ENCODE measurements at places on chromosomes 3 and 15.
A peak's percentile ranks its signal among the peaks of the same experiment; 100 is the strongest.

- no peak for DNase-seq
Observed at GRCh38 chr3:41092844-41093243, 106.5 kb upstream of the CTNNB1 start.

- DNase-seq = no peak
Observed at GRCh38 chr3:46913644-46914043, 36.1 kb downstream of the PTH1R start.

- DNase-seq = no peak
Observed at GRCh38 chr3:151548195-151548594, 87.3 kb upstream of the IGSF10 start.

- DNase-seq = no peak
Observed at GRCh38 chr3:193040836-193041672, 123.4 kb upstream of the MB21D2 start.

- DNase-seq = no peak
Observed at GRCh38 chr15:29590701-29591100, 231.6 kb downstream of the TJP1 start.

DNA sequence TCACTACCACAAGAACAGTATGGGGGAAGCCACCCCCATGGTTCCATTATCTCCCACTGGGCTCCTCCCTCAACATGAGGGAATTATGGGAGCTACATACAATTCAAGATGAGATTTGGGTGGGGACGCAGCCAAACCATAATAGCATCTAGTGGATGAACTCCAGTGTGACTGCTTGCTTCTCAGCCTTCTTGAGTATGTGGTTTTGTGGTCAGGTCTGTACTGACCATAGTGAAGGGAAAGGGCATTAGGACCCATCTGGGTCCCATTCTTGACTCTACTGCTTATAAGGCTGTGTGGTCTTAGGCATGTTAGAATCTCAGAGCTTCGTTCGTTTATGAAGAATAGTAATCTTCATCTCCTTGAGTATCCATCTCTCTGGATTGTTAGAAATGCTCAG is 81.4 kb downstream of the CGNL1 start:
- DNase-seq = no peak

DNA sequence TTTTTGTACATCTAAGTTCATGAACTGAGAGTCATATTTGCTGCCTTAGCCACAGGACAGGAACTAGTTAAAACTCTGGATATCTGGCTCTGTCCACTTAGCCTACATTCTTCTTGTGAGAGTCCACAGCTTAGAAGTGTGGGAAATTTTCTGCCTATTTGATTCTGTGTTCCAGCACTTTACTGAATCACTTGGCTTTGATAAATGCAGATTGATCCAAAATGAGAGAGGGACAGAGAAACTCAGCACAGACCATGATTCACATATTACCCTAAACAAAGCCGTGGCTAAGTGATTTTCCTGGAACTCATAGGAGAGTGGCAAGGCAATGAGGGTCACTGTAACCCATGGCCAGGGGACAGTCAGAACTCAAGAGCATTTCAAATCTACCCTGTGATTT is 87.5 kb upstream of the CADPS start:
- DNase-seq = no peak

- DNase-seq = no peak
Observed at GRCh38 chr3:193598202-193598601, 5.2 kb downstream of the OPA1 start.

GRCh38 chr15:100111125-100112060 is 230.4 kb downstream of the ADAMTS17 start:
- DNase-seq = peak; percentile 12

- DNase-seq = no peak
Observed at GRCh38 chr3:129644836-129645235, 38.4 kb upstream of the PLXND1 start.

GRCh38 chr3:86733257-86733656 is 257.7 kb downstream of the VGLL3 start:
- DNase-seq = no peak

GRCh38 chr3:162597226-162597625 is 1100.6 kb downstream of the OTOL1 start:
- DNase-seq = no peak

DNA sequence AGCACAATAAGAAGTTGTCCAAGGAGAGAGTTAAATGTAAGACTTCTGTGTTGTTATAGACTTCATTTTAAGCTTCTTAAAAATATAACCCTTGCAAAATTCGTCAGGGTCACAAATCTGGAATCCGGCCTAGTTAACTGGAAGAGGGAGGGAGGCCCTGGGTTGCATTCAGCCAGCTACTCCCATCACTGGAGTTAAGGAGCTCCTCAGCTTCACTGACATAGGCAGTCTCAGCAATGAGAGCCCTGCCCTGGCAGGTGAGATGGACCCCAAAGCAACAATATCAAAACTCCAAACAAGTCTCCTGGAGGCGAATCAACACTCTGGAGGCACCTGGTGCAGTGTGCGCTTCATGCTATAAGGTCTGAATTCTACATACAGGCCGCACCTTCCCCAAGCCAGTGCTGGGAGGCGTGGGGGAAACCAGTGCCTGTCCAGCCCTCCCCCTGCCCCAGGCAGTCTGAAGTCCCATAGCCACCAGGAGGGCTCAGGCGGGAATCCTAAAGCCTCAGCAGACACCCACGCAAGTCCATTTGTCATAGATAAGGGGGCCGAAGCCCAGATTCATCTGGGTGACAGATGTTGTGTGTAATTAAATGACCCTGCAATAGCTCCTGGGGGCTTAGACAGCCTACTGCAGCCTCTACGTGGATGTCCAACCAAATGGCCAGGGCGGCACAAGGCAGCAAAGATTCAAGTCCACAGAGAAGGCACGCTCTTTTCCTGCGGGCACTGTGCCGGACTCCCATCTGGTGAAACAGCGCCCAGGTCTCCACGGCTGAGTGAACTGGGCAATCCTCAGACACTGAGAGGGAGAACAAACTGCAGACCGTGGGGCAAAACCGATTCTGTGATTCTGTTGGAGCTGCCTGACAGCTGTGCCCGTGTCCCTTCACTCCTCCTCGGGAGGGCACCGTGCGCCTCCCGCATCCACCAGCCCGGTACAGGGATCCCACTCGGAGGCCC is 64.9 kb downstream of the ATP10A start:
- no peak for DNase-seq

DNA sequence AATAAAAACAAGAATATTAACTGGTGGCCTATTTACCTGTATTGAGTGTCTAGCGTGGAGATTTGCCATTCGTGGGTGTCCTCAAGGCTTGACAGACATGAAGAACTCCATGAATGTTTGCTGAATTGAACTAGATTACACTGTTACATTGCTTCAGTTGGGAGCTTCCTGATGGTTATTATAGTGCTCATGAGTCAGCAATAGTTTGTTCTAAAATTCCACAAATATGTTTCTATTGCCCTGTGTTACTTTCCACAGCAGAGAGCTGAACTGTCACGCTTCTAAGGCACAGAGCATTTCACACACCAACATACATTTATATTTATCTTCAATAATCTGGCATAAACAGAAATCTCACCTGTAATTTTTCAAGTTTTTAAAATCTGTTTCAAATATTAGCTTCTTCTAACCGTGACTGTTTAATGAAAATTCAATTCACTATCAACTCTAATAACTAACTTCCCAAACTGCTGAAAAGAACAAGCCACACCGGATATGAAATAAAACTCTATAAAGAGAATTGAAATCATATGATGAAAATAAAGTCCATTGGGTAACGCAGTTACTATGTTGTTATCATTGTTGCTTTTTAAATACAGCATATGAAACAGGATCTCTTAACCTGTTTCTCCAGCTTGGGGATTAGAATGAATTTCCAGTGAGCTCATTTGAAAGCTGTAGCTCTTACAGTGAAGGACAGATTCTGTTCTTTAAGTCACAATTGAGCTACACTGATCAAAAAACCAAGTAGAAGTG is 61.2 kb upstream of the MCF2L2 start:
- DNase-seq = no peak

GRCh38 chr15:43968551-43968950 is 141.7 kb downstream of the WDR76 start:
- no peak for DNase-seq

DNA sequence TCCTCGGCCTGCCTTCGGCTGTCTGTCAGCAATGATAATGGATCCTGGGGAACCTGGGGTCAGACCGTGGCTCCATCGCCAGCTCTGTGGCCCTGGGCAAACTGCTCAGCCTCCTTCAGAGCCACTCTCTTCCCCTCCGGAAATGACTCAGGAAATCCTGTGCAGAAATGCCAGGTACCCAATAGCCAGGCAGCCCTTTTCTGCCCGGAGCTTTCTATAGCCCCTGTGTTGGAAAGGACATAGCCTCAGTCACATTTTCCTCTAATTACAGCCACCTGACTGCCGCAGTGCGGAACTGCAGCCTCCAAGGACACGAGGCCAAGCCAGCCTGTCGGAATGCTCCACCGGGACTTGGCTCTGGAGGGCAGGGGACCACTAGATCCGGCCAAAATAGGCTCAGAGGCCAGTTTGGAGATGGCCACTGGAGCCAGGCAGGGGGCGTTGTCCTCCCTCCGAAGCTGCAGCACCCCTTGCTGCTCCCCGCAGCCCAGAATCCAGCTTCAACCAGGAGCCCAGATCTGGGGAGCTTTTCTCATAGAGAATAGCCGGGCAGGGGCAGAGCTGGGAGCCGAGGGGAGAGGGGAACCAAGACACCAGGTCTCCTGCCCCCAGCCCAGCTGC is 11.6 kb upstream of the ZXDC start:
- DNase-seq = no peak

DNA sequence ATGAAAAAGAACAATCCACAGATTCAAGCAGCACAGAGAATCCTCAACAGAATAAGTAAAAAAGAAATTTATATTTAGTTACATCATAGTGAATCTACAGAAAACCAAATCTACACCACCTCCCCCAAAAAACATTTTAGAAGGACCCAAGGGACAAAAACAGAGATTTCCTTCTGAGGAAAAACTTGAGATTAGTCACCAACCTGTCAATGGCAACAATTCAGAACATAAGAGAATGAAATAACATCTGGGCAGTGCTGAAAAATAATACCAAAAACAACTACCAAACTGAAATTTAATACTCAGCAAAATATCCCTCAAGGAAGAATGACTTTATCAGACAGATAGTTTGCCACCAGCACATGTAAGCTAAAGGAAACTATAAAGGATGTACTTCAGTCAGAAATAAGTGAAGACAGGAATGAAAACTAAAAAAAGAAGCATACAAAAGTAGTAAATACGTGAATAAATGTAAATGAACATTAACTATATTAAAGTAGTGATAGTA is 260.7 kb downstream of the ULK4 start:
- no peak for DNase-seq

DNA sequence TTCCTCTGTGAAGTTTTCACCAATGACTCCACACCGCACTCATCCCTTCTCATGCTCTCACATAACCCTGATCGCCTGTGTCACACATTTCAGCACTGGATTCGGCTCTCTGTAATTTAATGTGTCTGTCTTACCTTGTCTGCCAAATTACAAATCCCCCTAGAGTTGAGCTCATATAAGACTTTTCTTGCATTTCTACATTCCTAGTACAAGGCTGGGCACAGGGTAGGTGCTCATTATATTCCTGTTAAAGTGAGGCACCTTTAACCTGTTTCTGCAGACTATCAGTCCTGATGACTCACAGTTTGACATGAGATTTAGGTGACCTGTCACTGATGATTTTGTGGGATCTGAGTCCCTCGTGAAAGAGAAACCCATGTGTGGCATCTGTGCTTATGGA is 22.6 kb downstream of the TGM5 start:
- DNase-seq = no peak

GRCh38 chr3:56867671-56868070 is 65.9 kb upstream of the ARHGEF3 start:
- DNase-seq = no peak

- DNase-seq = no peak
Observed at GRCh38 chr3:181952929-181953328, 241.2 kb downstream of the SOX2 start.

DNA sequence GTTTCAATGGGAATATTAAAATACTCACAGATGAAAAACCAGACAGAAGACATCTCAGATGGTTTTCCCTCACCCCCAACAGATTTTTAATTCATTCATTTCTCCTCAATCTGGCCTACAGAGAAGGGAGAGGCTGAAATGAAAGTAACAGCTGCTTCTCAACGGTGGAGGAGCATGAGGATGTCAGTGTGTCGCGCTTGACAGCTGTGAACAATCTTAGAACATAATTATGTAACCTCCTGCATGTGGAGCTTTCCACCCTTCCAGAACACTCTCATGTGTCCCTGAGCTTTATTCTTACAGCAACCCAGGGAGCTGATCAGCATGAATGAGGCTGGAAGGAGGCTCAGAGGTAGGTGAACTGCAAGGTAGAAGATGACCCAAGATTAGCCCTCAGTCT is 52.7 kb downstream of the MB21D2 start:
- no peak for DNase-seq

GRCh38 chr15:67138891-67139855 is 73.8 kb downstream of the SMAD3 start:
- DNase-seq = no peak

DNA sequence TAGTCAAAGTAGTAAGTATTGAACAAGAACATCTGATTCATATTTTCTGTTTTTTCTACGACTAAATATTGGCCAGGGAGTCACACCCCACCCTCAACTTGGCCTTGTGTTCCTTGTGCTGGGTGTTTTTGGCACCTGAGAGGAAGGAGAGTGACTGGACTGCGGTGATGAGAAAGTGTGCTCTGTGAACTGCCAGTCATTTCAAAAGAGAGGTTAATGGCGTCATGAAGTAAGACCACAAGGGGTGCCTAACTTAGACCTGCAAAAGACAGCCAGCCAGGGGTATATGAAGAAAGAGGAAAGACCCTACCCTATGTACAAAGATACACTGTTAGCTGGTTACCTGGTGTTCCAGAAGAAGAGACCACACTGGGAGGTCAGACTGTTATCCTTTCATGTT is 58.4 kb upstream of the COL8A1 start:
- no peak for DNase-seq

GRCh38 chr15:78329625-78330024 is 10.5 kb upstream of the CRABP1 start:
- no peak for DNase-seq

DNA sequence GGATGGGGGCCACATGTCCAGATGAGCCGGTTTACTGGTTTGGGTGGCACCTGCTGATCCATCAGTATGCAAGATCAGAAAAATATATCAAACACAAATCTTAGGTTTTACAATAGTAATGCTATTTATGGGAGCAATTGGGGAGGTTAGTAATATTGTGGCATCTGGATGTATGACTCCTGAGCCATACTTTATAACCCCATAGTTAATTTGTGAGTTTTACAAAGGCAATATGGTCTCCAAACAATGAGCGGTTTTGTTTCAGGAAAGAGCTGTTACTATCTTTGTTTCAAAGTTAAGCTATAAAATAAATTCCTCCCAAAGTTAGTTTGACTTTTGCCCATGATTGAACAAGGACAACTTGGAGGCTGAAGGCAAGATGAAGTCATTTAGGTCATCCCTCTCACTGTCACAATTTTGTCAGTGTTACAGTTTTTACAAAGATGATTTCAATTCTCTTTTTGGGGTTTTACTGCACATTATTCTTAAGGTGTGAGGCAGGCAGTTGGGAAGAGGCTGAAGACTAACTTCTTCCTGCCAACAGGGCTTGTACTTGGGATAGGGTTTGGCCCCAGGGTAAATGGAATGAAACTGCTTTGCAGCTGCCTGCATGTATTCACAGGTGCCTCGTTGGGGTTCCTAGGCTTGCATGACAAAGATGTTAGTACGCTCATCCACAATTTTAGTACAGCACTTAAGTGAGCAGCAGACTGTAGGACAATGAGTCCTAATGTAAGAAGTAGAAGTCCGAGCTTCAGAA is 296.6 kb upstream of the NDN start:
- DNase-seq = no peak

- no peak for DNase-seq
Observed at GRCh38 chr3:74106925-74107324, 482.2 kb upstream of the PDZRN3 start.

- no peak for DNase-seq
Observed at GRCh38 chr15:85762039-85762755, 32.5 kb downstream of the KLHL25 start.

GRCh38 chr3:35640190-35641165 is 1.2 kb downstream of the ARPP21 start:
- no peak for DNase-seq
